Retina (tissue), 1 donor: ENCODE measurements at places on chromosomes 1 and 21.

- peak; percentile 4 for DNase-seq
These were observed 1.5 kb upstream of the HSPA13 start for GRCh38 chr21:14384453-14384852.

DNA sequence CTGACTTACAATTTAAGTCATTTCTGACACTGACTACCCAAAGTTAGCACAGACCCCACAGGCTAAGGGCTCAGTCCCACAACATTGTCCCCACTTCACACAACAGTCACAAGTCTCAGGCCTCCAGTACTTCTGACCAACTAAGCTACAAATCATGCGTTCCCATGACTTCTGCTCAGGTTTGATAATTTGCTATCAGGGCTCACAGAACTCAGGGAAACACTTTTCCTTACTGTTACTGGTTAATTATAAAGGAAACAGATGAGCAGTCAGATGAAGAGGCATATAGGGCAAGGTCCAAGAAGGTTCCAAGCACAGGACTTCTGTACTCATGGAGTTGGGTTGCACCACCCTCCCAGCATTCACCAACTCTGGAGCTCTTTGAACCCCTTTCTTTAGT lies 151.2 kb upstream of the TNR start:
- DNase-seq = no peak

DNA sequence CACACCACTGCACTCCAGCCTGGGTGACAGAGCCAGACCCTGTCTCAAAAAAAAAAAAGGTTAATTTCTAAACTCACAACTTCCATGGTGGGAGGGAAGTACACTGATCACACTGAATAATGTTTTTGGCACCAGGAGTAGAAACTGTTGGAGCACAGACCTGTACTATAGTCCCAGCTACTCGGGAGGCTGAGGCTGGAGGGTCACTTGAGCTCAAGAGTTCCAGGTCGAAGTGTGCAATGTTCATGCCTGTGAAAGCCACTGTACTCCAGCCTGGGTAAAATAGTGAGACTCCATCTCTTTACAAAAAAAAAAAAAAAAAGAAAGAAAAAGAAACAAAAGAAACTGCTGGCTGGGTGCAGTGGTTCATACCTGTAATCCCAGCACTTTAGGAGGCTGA lies 35.3 kb downstream of the TMEM50B start:
- no peak for DNase-seq

GRCh38 chr1:112548547-112548946 lies 39.8 kb downstream of the WNT2B start:
- no peak for DNase-seq

DNA sequence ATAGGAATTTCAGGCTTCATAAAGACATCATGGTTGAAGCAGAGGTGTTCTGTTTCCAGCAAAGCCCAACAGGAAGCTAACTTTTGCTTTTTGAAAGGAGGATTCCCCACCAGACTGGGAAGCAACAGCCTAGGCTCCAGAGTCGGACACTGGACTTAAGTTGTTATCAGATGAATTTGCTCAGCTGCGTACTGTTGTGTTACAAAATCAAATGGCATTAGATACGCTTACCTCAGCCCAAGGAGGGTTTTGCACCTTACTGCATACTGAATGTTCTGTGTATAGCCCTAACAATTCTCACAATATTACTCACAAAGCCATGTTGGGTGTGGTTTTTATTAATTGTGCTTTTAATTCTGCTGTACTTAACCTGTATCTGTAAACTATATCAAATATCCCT lies 547 bp upstream of the CHIA start:
- no peak for DNase-seq

DNA sequence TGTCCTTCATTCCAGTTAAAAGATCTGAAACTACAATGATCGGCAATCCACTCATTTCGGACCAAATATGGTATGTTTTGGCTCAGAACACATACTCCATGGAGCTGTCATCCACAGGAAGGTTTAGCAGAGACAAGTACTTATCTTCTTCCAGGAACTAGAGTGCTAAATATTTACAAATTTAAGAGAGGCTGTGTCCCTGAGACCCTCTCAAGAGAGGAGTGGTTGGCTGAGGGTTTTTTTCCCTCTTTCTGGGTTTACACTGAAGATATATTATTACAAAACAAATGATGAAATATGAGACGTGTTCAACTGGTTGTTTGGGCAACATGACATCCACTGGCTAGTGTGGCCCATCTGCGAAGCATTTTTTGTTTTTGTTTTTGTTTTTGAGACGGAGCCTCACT lies 25.9 kb upstream of the NID1 start:
- no peak for DNase-seq

GRCh38 chr1:34898330-34898761 lies 31.1 kb downstream of the DLGAP3 start:
- no peak for DNase-seq

DNA sequence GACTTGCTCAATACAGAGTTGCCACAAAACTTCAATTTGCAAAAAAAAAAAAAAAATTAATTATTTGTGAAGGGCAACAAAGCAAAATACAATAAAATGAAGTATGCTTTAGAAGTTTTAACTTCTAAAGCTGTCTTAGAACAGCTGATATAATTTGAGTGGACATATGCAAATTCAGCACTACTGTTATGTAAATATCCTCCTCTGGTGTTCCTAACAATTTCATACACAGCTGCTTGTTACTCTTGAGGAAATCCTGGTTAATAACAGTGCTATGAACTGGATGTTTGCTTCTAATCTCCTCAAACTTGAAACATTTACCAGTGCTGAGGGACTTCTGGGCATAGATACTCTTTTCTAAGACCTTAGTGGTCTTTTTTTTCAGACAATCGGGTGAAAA lies 69.6 kb upstream of the COL24A1 start:
- DNase-seq = no peak

GRCh38 chr1:1085171-1085841 lies 11.2 kb upstream of the RNF223 start:
- no peak for DNase-seq

- no peak for DNase-seq
These were observed 42.3 kb upstream of the PWP2 start for GRCh38 chr21:44064852-44065403.

DNA sequence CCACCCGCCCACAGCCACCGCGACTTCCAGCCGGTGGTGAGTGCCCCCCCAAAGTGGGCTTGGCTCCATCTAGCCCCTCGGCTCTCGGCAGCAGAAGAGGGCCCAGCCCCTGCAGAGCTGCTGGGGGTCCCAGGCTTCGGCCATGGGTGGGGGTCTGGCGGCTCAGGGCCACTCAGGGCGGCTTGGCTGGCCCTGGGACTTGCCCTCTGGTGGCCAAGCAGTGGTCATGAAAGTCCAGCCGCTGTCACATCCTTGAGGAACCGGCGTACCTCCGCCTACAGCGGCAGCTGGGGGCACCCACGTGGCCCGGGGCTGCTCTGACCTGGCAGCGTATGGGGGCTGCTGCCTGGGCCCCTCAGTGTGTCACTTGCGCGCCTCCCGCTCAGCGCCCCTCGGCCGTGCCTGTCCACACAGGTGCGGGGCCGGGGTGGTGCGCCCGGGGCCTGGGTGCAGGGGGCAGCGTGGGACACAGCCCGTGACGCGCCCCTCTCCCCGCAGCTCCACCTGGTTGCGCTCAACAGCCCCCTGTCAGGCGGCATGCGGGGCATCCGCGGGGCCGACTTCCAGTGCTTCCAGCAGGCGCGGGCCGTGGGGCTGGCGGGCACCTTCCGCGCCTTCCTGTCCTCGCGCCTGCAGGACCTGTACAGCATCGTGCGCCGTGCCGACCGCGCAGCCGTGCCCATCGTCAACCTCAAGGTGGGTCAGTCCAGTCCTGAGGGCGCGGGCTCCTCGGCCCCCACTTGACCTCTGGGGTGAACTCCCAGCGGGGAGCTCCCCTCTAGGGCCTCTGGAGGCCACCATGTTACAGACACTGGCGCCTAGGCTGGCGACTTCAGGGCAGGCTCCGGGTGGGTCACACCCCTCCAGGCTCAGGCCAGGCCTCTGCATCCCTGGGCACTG lies 32.4 kb downstream of the SLC19A1 start:
- DNase-seq = no peak

DNA sequence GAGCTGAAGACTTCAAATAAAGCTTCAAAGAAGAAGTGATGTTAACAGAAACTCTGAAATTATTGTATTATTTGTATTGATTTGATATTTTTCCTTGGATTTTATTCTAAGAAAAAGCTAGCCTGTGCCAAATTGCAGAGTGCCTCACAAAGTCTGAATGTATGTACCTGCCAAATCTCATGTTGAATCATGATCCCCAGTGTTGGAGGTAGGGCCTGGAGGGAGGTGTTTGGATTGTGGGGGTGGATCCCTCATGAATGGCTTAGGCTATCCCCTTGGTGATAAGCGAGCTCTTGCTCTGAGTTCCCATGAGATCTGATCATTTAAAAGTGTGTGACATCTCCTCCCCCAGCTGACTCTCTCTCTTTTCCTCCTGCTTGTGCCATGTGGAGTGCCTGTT lies 43.6 kb downstream of the ACKR1 start:
- DNase-seq = no peak

GRCh38 chr1:15414445-15414983 lies 4.8 kb downstream of the EFHD2 start:
- DNase-seq = no peak

GRCh38 chr21:36145259-36145658 lies 10.4 kb downstream of the CBR3 start:
- no peak for DNase-seq

DNA sequence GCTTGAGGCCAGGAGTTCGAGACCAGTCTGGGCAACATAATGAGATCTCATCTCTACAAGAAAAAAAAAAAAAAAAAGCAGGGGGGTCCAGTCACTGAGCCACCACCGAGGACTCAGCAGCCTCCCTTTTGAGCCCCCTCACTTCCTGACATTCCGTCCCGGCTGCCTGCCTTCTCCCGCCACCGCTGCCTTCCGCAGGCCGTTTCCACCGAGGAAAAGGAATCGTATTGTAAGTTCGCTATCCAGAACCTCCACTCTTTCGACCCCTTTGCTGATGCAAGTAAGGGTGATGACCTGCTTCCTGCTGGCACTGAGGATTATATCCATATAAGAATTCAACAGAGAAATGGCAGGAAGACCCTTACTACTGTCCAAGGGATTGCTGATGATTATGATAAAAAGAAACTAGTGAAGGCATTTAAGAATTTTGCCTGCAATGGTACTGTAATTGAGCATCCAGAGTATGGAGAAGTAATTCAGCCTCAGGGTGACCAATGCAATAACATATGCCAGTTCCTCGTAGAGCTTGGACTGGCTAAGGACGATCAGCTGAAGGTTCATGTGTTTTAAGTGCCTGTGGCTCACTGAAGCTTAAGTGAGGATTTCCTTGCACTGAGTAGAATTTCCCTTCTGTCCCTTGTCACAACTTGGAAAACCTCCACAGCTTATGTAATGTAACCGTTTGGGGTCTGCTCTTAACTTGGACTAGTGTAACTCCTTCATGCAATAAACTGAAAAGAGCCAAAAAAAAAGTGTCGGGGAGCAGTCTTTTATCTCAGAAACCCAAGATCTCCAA lies 55.6 kb downstream of the GLUL start:
- no peak for DNase-seq

GRCh38 chr21:45382697-45382997 lies 22.3 kb upstream of the COL18A1 start:
- DNase-seq = no peak

GRCh38 chr1:62800281-62800680 lies 16.3 kb downstream of the ATG4C start:
- no peak for DNase-seq

DNA sequence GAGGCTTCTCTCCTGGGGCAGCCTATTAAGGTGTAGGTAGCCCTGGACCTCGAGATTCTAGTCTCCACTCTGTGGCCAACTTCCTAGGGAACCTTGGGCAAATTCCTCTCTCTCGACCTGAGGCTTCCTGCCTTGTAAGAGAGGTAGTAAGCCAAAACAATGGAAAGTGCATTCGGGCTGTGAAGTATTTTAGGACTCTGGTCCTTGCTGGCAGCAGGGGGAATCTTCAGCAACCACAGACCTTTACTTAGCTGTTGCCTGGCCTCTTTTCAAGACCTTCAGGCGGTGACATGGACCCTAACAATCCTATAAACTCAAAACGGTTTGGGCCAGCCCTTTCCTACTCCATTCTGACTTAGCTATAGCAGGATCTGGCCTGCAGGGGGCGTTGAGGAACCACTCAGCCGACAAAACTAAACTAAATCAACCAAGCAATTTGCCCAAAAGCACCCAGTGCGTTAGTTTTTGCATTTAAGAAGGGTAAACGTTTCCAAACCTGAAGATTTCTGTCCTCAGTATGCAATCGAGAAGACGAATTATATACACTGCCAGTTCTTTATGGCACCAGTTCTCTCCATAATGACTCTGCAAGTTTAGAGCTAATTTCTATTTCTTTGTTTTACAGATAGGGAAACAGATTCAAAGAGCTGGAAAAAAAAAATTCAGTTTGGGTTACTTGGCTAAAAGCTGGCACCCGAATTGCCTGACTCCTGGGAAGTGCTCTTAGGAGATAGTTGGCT lies 10.9 kb upstream of the SESN2 start:
- peak; percentile 82 for DNase-seq

GRCh38 chr1:62194651-62195544 lies at the start of gene L1TD1:
Gene L1TD1, plus strand, starts transcription at chr1:62194849. Its CDS starts 11,780 bp downstream, at chr1:62206629.
- peak; percentile 39 for DNase-seq
